HFFc6 (cell line): ENCODE measurements at places on chromosomes 3 and 15. TPM values are rescaled to one million over a fixed set of nuclear protein-coding genes. Genes with fewer than 3 reads are reported as not detected.

DNA sequence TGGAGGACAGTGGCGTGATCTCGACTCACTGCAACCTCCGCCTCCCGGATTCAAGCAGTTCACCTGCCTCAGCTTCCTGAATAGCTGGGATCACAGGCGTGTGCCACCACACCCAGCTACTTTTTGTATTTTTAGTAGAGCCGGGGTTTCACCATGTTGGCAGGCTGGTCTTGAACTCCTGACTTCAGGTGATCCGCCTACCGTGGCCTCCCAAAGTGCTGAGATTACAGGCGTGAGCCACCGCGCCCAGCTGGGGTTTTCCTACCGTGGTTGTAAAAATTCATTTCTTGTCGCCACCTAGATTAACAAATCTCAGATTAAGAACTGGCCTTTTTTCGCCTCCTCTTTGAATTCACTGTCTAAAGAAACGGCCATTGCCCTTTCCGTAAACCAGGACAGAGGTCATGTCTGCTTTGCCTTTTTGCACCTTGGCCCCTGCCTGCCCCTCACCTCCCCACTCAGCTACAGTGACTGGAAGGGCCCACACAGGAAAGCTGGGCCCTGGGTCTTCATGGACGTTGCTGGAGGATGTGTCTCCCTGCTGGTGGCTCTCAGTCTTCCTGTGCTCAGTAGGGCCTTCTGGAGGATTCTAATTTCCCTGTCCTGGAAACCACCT, 17.2 kb downstream of the ZNF710 start:
- peaks cover 8% of the 10 kb centered on the region for H3K36me3 ChIP-seq
- no peak for DNase-seq
- H3K4me1 ChIP-seq: peaks cover 5% of the 10 kb centered on the region; the same call in 1 of the 2 replicates
- H3K27ac ChIP-seq: no peak overlapping the region

- DNase-seq: no peak
- no peaks in the 10 kb centered on the region for H3K27me3 ChIP-seq
- H3K27ac ChIP-seq: no peak overlapping the region
- no peaks in the 10 kb centered on the region for H3K36me3 ChIP-seq
Observed at GRCh38 chr3:153657046-153657445, 464.1 kb upstream of the ARHGEF26 start.

- H3K4me3 ChIP-seq: no peak overlapping the region
- peaks cover 6% of the 10 kb centered on the region; the same call in 1 of the 2 replicates for H3K36me3 ChIP-seq
- H3K4me1 ChIP-seq: peaks cover 30% of the 10 kb centered on the region
- peak; percentile 16 for DNase-seq
- H3K27ac ChIP-seq: peak overlapping the region; percentile 60
Observed at GRCh38 chr3:105584003-105584790, 217.5 kb downstream of the ALCAM start.

DNA sequence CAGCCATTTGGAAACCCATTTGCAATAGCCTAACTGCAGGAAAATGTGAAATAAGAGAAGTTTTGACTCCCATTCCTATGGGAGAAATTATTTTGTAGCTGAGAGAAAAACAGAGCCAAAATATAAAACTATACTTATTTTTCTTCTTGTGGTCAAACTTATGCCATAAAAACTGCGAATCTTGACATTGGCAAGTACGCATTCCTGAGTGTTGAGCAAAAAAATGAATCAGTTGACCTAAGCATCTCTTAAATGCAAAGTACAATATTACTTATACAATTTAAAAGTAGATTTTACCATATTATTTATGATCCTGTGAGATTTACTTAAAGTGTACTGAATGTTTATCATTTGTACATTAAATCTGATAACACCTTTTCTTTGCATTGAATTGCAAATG, 50.1 kb upstream of the CMC1 start:
- H3K27me3 ChIP-seq: no peaks in the 10 kb centered on the region
- no peak overlapping the region for H3K27ac ChIP-seq
- no peaks in the 10 kb centered on the region for H3K36me3 ChIP-seq
- H3K4me1 ChIP-seq: no peaks in the 10 kb centered on the region
- no peak overlapping the region for H3K4me3 ChIP-seq
- no peak for DNase-seq

DNA sequence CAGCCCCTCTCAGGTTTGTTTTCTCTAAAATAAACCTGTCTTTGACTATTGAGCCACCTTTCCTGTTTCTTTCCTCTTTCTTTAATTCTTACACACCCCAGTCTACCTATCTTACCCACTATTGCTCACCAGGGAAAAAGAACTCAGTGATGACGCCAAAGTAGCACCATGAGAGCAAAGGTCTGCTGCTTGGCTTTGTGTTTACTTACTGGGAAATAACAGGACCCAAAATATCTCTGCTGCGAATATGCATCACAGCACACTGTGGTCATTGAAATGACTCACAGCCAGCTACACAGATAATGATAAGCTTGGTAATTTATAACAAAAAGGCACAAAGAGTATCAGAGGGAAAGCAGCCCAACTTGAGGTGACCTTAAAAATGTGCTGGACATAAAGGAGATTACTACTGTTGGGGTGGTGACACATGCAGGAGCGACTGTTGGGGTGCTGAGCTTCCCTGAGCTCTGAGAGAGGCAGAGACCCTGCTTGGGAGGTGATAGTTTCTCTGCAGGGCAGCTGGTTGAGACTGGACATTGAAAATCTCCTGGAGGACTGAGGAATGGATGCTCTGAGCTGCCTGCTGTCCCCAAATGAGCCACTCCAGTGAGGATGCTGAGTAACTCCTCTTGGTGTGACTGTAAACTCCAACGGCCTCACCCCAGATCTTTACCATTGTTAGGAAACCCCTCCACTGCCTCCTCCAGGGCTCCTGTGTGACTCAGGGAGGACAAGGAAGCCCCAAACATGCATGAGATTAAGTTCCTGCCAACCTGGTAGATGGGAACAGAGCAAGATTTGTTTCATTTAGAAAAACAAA, 14.5 kb downstream of the EFCAB12 start:
- peak overlapping the region; percentile 37 for H3K4me3 ChIP-seq
- H3K27me3 ChIP-seq: peaks cover 2% of the 10 kb centered on the region; the same call in 1 of the 2 replicates
- H3K27ac ChIP-seq: peak overlapping the region; percentile 82
- peaks cover 38% of the 10 kb centered on the region for H3K4me1 ChIP-seq

The SNTN gene
- not detected in 3 replicates for total RNA-seq

DNA sequence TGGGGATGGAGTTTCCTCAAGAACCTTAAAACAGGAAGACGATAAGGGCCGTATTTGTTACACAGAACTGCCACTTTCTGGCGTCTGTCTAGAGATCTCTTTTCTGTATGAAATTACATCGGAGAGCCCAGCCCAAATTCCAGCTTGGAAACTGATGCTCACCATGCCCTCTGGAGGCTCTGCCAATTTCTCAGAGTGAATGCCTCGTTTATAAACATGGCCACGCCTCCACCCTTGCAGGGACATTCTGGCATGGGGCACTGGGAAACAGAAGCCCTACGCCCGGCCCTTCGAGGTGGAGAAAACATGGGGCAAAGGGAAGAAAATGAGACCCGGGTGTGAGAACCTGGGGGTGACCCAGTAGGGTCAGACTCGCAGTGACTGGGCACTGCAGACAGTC, 53.4 kb upstream of the SEC13 start:
- H3K4me1 ChIP-seq: peaks cover 28% of the 10 kb centered on the region
- H3K4me3 ChIP-seq: no peak overlapping the region
- H3K27me3 ChIP-seq: peaks cover 7% of the 10 kb centered on the region; the same call in 1 of the 2 replicates
- no peak overlapping the region for H3K27ac ChIP-seq
- DNase-seq: no peak
- H3K36me3 ChIP-seq: peaks cover 9% of the 10 kb centered on the region

The ATP8B4 gene
- total RNA-seq: 0.39 and 0.97 TPM in 2 replicates

DNA sequence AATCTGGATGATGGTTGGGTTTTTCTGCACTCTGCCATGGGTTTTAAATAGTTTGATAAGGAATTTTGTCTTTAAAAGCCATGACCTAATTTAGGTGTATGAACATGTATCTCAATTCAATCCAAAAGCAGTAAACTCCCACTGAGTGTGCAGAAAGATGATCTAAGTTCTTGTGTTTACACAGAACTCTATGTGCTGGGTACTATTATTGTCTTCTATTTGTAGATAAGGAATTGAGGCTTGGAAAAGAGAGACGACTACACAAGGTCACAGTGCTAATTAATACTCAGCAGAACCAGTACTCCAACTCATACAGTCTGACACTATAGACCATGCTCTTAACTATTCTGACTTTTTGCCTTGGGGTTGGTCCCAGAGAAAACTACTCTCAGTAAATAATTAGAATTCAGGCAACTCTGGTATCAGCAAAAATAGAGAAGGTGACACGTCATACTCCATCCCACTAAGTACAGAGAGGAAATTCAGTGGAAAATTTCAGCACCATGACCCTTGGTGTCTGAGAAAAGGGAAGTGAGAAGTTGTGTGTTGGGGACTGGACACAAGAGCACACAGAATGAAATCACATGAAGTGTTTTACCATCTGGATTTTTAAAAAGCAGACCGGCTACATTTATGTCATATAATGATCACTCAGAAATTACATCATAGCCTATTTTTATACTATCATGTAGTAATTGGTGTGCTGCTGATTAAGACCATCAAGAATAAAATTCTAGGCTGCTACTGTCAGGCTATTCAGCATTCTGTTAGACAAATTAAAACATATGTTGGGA, 18.3 kb upstream of the MYH15 start:
- no peak for DNase-seq
- no peaks in the 10 kb centered on the region for H3K36me3 ChIP-seq
- H3K4me1 ChIP-seq: no peaks in the 10 kb centered on the region
- no peak overlapping the region for H3K27ac ChIP-seq

DNA sequence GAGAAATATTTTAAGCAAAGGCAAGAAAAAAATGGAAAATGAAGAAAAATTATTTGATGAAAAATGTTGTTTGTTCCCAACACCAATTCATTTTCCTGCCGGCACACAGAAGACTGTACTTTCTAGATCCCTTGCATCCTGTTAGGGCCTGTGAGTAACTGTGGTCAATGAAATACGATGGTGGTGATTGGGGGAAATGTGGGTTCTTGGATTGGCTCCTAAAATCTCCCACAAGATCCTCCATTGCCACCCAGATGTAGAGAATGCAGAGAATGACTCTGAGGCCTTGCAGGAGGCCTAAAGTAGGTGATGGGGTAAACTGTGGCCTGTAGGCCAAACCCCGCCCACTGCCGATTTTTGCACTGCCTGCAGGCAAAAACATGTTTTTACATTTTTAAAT, 46.3 kb upstream of the C3orf70 start:
- no peak overlapping the region for H3K4me3 ChIP-seq
- H3K36me3 ChIP-seq: peaks cover 7% of the 10 kb centered on the region
- H3K27me3 ChIP-seq: no peaks in the 10 kb centered on the region; the same call in 1 of the 2 replicates
- no peak overlapping the region for H3K27ac ChIP-seq
- DNase-seq: no peak
